ENCODE measurements at places on chromosomes 5 and 9. TPM values are rescaled to one million over a fixed set of nuclear protein-coding genes. Genes with fewer than 3 reads are reported as not detected.

Gene C5orf58
- not detected for total RNA-seq

Gene GABRP
- not detected for total RNA-seq

Gene DRD1
- not detected for total RNA-seq

Gene LCN9
- not detected for total RNA-seq

Gene FBP2
- total RNA-seq, result not detected

Gene FRMD3
- 0.13 TPM for total RNA-seq

Gene ANKRD18B
- total RNA-seq, result under 0.01 TPM

Gene PCDHB10
- total RNA-seq, result 0.13 TPM

Gene PRRX2
- total RNA-seq, result 31.1 TPM

Gene PLGRKT
- 20.9 TPM for total RNA-seq

Gene PCDHB14
- 1.4 TPM for total RNA-seq

Gene CTNND2
- total RNA-seq, result not detected

Gene TPD52L3
- total RNA-seq, result not detected

Gene IFNA21
- not detected for total RNA-seq

Gene MAMDC2
- total RNA-seq, result 2.6 TPM

Gene ECSCR
- 0.80 TPM for total RNA-seq

Gene ANKRD55
- total RNA-seq, result 0.40 TPM

Gene WDR36
- total RNA-seq, result 18.3 TPM

Gene IL7R
- 0.48 TPM for total RNA-seq

Gene HTR1A
- total RNA-seq, result not detected

Gene PCDHGA6
- total RNA-seq, result 1.0 TPM

Data from epithelial cell of alveolus of lung (primary cell).